ENCODE measurements at places on chromosomes 1 and 21.

GRCh38 chr1:164604541-164604940, 45.6 kb downstream of the PBX1 start:
- DNase-seq, result no peak

- DNase-seq, result no peak
Observed at GRCh38 chr1:9397997-9398526, 105.4 kb downstream of the SPSB1 start.

GRCh38 chr1:32311709-32312393, 20.0 kb downstream of the HDAC1 start:
- no peak for DNase-seq

DNA sequence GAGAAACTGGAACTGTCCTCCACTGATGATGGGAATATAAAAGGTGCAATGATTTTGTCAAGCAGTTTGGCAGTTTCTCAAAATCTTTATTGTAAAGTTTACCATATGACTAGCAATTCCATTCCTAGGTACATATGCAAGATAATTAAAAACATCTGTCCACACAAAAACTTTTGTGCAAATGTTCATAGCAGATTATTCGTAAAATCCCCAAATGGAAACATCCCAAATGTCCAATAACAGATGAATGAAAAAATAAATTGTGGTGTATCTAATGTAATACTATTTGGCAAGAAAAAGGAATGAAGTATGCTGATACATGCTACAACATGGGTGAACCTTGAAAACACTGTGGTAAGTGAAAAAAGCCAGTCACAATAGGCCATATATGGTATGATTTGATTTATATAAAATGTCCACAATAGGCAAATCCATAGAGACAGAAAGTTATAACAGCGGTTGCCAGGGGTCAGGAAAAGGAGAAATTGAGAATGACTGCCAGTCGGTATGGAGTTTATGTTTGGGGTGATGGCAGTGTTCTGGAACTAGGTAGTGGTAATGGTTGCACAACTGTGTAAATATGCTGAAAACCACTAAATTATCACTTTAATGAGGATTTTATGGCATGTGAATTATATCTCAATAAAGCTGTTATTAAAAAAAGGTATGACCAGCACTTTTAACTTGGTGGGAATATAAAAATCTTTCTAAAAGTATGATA, 81.7 kb upstream of the BEND5 start:
- DNase-seq, result no peak

DNA sequence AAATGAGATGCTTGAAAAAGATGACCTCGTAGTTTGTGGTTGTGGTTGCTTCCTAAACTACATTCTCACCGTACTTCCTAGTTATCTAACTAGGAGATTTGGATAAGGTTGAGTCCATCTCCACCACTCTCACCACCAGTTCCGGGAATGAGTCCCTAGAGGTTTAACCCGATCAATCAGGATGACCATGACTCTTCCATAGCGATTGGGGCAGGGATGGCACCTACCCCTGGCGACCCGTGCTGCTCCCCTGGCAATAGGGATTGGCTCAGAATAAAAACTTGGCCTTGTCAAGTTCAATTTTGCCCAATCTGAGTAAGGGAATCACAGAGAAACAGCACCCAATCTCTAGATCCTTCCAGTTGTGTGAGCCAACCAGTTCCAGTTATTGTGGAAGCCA, 2.7 kb upstream of the MIS18A start:
- no peak for DNase-seq

DNA sequence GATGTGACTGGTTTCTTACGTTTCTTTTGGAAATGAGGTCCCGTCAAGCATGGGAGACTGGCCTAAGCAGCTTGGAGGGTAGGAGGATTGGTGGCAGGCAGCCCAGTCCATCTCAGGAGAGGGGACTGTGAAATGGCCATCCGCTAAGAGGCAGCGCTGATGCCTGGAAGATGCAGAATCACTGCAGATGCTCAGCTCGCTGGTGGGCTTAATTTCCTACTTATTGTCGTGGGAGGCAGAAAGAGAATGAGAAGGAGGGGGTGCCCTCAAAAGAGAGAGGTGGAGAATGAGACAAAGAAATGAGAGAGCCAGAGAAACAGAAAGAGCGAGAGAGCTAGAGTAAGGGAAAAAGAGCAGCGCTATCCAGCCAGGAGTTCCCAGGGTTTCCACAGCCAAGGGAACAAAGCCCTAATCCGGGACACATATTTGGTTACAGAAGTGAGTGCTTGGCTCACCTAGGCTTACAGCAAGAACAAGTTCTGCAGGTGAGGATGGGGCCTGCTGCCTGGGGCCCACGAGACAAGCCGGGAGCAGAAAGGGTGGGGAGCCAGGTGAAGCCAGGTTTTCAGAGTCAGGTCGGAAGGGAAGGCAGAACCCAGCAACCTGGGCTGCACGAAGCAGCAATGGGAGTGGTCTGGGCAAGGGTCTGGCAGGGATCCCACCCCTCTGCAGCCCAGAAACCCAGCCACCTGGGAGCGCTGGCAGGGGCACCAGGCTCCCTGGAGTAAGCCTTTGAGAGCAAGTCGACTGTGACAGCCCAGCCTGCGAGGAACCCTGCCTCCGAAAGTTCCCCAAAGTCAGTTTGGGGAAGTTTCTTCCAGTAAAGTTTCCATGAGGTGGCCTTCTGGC, 5.8 kb downstream of the ECE1 start:
- no peak for DNase-seq

DNA sequence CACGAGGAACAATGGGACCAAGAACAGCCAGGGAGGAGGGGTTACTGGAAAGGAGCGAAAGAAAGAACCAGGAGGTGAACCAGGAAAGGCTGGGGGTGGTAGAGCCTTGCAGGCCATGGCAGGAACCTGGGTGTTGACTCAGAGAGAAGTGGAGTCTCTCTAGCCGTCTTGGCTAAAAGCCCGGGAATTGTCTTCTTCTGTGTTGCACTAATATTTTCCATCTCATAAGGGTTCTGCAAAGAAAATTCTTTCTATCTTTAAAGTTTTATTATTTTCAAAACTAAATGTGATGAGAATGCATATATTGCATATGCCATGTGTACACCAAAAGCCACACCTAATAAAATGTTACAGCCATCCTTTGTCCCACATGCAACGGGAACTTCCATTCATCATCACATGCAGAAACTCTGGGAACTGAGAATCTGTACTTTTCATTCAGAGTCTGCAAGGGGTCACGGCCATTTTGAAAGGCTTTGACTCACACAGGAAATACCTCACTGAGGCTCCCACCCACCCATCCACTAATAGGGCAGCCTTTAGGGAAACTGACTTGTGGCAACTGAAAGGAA, 38.0 kb downstream of the ERG start:
- no peak for DNase-seq

DNA sequence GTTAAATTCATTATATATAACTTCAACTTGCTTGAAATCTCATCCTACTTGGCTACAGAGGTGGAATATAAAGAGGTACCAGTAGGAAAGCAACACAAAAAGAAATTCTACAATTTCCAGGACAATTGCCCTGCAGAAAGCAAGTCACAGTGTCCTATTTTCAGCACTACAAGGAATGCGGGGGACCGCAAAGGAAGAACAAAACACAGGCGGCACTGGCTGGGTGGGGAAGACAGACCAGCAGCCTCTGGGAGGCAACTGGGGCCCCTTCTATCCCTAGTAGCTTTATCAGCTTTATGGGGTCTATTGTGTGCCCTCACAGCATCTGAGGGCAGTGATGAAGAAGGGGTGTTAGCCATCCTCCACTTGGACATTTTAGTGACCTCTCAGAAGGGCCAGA, 30.5 kb downstream of the SLC9A1 start:
- DNase-seq, result no peak

GRCh38 chr1:81681114-81681513, 119.6 kb upstream of the ADGRL2 start:
- DNase-seq, result no peak

- DNase-seq, result no peak
Observed at GRCh38 chr1:107782217-107782845, 182.6 kb downstream of the VAV3 start.

- no peak for DNase-seq
Observed at GRCh38 chr1:57889676-57890320, 465.9 kb upstream of the DAB1 start.

- DNase-seq, result no peak
Observed at GRCh38 chr1:245475961-245476516, 321.3 kb downstream of the KIF26B start.

DNA sequence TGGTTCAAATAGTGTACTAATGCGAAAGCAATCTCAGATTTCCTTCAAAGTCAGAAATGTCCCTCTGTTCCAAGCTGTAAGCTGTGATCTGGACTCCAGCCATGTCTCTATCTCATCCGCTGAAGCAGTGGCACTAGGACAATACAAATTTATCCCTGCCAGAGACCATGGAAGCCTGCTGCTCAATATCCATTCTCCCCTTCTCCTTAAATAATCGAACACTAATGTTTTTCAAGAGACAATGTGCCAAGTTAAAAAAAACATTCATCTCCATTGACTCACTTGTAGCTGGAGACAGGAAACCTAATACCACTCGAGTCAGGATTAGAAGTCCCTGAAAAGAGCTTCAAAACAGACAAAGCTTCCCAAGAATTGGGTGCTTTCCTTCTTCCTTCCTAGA, 38.5 kb upstream of the PGBD5 start:
- DNase-seq, result no peak

GRCh38 chr1:100657876-100658715, 61.4 kb upstream of the VCAM1 start:
- DNase-seq, result no peak

DNA sequence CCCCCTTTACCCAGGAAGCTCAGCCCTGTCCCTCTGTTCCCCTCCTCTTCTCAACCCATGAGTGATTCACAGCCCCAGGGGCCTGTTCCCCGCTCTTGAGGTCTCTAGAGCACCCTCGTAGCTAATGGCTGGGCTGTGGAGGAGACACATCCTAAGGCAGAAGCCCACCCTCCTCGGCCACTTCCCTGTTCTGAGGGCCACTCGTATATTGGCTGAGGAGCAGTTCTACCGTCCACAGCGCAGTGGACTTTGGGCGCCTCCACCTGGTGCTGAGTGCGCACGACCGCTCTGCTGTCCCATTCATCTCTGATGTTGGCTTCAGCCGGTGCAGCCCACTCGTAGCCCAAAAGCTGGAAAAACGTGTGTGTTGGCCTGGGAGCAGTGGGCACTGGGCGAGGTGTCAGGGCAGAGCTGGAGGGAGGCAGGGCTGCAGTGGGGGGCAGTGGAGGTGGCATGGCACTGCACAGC, 24.5 kb upstream of the PKP1 start:
- no peak for DNase-seq

DNA sequence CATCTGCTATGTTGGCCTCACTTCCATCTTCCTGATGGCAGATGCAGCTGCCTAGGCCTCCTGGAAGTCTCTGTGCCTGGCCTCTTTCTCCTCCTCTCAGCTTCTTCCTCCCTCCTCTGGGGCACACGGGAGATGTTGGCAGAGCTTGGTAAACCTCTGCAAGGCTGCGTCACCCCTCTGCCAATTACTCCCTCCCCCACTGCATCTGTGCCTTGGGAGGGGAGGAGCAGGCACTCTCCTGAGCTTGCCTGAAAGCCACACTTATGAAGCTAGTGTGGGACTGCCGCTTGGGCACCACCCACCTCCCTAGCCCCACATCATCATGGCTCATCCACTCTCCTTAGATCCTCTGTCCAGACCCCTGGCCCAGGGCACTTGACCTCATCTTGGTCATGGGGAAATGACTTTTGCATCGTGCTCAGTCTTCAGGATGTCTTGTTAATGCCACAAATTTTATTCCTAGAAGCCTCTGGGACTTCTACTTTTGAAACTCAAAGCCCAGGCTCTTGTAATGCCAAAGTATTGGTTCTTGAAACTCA, 7.3 kb upstream of the TMEM51 start:
- DNase-seq, result no peak

- no peak for DNase-seq
Observed at GRCh38 chr1:3741566-3742438, 10.4 kb upstream of the CCDC27 start.

- no peak for DNase-seq
Observed at GRCh38 chr21:35504951-35505466, 455.9 kb upstream of the RUNX1 start.

DNA sequence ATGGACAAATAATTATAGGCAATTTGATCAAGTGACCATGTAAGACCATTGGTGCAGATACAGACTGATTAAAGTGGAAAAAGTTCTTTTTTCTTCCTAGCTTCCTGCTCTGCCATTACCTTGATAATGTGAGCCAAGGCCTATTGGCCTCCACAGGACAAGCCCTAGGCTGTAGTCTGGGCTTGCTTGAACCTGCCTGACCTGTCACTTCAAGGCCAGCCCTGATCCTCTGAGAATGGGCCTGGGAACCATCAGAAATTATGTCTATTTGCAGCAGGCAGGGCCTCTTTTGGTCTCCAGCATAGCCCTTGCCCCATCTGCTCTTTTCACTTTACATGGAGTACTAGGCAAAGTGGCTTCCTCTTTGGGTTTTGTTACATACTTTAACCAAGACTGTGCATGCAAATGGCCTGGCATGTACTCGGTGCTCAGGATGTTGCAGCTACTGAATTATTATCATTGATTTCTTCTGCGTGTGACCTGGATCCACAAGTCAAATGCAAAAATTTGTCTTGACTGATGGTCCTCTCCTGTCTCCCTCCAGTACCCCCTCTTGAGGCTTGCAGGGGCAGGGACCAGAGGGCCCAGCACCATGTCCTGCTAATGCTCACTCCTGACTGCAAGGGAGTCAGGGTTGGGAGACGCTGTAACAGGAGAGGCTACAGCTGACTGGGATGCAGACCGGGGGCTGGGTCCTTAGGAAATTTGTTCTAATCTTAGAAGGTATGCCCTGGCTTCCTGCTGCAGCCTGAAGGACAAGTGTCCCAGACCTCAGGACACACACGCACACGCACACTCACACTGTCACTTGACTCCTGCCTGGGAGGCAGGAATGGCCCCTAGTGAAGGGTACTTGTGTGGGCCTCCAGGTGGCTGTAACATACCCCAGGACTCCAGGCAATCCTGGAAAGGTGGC, 39.4 kb downstream of the RCSD1 start:
- no peak for DNase-seq

DNA sequence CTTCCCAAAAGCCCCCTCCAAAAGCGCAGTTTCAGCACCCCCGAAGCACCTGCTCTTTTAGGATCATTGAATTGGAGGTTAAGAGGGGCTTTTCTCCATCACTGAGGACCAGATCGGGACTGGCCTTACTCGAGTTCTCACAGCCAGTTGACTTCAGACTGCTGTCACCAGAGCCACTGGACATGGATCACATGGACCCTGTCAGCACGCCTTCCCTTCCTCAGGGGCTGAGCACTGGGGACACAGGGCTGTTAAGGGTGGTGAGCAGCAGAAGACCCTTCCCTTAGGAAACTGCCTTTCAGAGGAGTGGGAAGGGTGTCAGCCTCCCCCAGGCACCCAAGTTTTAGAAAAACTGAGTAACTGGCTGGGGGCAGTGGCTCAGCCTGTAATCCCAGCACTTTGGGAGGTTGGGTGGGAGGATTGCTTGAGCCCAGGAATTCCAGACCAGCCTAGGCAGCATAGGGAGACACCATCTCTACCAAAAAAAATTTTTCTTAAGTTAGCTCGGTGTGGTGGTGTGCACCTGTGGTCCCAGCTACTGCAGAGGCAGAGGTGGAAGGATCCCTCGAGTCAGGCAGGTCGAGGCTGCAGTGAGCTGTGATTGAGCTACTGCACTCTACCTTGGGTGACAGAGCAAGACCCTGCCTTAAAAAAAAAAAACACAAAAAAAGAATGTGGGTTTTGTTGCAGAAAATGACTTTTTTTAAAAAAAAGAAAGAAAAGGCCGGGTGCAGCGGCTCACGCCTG, 584 bp upstream of the FGR start:
- DNase-seq, result no peak

- no peak for DNase-seq
Observed at GRCh38 chr1:40593449-40594186, 62.2 kb downstream of the ZNF684 start.

Data from NCI-H1417 treated with DMSO at 0.1 percent for 48 hours (cell line).